ENCODE measurements at places on chromosomes 6 and 20.

DNA sequence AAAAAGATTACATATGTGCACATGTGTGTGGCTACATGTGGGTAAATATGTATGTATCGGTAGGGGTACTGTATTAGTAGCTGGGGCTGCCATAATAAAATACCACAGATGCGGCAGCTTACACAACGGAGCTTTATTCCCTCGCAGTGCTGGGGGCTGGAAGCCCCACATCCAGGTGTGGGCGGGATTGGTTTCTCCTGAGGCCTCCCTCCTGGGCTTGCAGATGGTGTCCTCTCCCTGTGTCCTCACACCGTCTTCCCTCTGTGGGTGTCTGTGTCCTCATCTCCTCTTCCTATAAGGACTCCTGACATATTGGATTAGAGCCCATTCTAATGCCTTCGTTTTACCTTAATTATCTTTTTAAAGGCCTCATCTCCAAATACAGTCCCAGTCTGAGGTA lies 97.7 kb downstream of the LY86 start:
- DNase-seq: no peak

- no peak for DNase-seq
Observed at GRCh38 chr6:147260091-147260490, 55.9 kb downstream of the STXBP5 start.

- DNase-seq: no peak
Observed at GRCh38 chr6:75532521-75532920, 38.9 kb upstream of the FILIP1 start.

- peak; percentile 76 for DNase-seq
Observed at GRCh38 chr6:36340618-36341454, 4.1 kb upstream of the BNIP5 start.

GRCh38 chr6:36149476-36149875 lies 19.2 kb downstream of the MAPK13 start:
- DNase-seq: no peak

DNA sequence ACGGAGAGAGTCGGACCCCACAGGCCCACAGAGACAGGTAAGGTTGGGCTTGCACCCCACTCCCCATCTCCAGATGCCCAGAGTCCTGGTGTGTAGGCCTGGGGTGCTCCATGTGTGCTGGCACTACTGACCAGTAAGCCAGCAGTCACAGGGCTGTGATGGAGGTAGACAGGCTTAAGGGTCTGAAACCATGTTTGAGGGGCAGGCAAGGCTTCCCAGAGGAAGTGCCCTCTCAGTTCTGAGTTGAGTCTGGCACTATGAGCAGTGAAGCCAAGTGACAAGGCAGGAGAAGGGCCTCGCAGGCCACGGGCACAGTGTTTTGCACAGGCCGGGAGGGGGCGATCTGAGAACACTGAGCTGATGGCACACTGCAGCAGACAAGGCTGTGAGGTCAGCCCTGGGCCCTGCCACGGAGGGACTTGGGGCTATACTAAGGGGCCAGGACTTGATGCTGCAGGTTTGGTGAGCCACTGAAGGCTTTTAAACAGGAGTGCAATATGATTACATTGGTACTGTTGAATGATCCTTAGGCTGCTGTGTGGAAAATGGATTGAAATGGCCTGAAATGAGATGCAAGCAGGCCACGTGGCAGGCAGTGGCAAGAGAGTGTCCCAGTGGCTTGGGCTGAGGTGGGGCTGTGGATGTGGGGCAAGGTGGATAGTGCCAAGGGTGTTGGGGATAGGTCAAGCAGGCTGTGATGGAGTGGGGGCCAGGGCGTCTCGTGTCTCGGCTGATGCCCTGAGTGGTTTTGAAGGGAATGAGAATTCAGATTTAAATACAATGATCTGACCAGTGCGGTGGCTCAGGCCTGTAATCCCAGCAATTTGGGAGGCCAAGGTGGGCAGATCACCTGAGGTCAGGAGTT lies 20.3 kb downstream of the TTBK1 start:
- DNase-seq: peak; percentile 83

DNA sequence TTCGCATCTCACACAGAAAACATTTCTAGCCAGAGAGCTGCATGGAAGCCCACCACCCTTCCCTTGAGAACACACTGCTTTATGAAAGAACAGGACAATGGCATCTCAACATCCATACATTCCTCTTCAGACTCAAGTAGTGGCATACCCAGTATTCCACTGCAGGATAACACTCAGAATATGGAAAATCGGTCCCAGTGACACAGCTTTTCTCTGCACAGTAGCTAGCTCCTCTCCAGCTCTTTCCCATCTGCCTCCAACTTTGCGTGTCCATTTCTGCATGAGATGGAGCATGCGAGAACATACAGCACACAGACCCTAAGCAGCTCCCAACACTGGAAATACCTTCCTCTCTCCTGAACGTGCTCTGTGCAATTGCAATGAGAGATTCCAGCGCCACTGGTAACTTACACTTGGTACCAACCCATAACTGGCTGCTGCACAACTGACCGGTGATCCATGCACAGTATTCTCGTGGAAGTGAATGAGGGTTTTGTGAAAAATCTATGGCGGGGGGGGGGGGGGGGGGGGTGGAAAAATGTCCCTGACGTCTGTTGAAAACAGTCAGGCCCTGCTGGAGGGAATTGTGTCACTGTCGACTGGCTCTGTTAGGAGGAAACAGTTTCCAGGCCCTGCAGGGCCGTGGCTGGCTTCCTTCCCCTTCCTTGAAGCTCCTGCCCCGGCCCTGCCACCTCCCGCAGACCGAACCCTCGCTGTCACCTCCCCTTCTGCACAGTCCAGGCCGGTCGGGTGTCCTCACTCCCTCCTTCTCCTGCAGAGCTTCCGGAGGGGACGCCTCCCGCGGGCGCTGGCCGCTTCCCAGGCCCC lies 265.9 kb upstream of the QKI start:
- DNase-seq: no peak

- DNase-seq: no peak
Observed at GRCh38 chr6:134774201-134774638, 175.7 kb downstream of the ALDH8A1 start.

- DNase-seq: no peak
Observed at GRCh38 chr6:20564777-20565176, 30.5 kb downstream of the CDKAL1 start.

DNA sequence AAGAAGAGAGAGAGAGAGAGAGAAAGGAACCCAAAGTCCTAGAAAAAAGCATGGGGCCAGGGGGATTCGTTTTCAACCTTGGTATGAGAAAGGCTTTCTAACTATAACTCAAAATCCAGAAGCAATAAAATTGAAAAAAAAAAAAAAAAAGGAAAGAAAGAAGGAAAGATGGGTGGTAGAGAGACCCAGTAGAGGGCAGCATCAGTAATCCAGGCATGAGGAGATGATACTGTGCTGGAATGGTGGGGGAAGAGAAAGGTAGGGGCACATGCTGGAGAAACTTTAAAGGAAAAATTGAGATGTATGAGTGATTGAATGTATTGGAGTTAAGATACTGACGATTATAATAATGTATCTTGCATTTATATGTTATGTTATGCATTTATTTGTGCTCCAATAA lies 1040.7 kb upstream of the FLRT3 start:
- DNase-seq: no peak

DNA sequence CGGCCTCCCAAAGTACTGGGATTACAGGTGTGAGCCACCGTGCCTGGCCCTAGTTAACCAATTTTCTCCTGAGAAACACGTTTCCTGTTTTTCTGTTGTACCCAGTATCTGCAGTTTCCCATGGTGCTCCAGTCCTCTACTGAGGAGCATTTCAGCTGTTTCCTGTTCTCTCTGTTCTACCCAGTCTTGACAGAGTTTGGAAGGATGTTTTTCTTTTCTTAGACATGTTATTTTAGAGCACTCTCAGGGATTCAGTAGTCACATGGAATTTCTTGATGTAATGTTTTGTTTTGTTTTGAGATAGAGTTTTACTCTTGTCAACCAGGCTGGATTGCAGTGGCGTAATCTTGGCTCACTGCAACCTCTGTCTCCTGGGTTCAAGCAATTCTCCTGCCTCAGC lies 129.8 kb upstream of the TIAM2 start:
- no peak for DNase-seq

DNA sequence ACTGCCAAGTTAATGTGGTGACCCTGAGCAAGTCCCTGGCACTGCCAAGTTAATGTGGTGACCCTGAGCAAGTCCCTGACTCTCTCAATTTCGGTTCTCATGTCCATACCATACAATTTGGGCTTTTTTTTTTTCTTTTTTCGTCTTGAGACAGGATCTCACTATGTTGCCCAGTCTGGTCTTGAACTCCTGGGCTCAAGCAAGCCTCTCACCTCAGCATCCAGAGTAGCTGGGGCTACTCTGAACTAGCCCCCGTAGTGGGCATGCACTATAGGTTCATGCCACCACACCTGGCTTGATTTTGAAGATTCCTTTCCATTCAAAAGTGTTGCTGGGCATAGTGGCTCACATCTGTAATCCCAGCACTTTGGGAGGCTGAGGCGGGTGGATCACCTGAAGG lies 100.0 kb upstream of the FOXP4 start:
- no peak for DNase-seq

DNA sequence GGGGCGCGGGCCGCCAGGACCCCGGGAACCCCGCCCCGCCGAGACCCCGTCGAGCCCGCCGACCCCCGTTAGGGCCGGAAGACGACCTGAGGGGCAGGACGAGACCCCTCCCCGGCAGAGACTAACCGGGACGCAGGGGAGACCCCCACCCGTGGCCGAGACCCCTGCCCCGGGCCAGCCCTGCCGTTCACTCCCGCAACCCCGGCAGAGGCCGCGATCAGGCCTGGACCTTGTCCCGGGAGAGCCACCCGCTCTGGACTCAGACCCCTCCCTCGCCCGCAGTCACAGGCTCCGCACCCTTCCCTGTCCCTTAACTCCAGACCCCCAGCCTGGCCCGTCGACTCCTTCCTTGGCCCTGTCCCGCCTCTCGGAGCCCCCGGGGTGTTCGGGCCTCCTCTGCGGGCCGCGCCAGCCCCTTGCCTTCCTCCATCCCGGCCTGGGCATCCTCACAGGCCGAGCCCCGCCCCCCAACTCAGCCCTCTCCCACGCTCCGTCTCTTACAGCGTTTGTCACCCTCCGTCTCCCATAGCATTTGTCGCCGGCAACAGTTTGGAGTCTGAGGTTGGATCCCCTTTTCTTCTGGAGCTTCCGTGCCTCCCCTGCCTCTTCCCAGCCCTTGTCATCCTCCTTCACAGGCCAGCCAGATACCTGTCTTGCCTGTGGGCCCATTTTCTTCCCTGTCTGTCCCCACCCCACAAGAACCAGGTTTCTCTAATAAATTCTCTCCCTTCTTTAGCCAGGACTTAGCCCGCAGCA lies 569 bp downstream of the TCEA2 start:
- no peak for DNase-seq

- DNase-seq: no peak
Observed at GRCh38 chr6:162217811-162218493, 509.6 kb downstream of the PRKN start.

DNA sequence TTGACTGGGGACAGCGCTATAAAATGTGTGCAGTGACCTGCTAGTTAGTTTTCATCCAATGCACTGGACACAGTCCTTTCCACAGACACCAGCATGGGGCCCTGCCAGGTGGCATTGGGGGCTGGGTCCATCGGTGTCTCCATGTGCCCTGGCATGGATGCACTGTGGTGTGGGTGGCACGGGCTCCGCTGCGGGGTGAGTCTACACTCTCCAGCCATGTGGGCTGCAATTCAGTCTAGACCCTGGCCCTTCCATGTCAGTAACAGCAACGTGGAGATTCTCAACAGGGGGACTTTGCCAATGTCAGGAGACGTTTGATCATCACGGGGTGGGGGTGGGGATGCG lies 100.0 kb downstream of the RAMACL start:
- DNase-seq: no peak

DNA sequence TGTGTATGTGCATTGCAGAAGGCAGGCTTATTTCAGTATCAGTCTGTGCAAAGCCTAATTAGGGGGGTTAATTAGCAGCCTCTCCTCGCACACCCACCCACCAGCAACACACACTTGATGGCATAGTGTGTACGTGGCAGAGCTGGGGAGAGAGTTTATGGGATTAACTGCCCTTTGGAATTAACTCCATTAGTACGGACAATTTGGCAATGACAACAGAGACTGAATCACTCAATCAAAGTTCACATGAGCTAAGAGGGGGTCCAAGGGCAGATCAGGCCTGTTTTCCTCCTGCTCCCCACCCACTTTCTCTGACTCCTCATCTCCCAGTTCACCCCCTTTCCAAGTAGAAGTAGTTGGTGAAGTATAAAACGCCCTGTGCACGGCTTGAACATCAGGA lies 69.5 kb downstream of the LRFN2 start:
- DNase-seq: no peak

DNA sequence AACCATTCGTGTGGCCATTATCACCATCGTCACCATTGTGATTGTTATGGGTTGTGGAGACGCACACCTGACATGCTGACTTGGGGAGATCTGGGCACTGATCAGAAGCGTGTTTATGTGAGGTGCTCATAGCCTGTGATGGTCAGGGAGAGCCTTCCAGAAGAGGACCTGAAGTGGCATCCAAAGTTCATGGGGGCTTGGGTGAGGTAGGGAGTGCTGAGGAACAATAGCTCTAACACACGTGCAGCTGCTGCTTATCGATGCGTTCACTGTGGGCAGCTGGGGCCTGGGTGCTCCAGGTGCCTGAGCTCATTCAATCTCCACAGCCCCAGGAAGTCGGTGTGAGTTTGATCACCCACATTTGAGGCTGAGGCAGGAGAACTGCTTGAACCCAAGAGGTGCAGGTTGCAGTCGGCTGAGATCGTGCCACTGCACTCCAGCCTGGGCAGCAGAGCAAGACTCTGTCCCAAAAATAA lies 227.3 kb downstream of the PREX1 start:
- no peak for DNase-seq

DNA sequence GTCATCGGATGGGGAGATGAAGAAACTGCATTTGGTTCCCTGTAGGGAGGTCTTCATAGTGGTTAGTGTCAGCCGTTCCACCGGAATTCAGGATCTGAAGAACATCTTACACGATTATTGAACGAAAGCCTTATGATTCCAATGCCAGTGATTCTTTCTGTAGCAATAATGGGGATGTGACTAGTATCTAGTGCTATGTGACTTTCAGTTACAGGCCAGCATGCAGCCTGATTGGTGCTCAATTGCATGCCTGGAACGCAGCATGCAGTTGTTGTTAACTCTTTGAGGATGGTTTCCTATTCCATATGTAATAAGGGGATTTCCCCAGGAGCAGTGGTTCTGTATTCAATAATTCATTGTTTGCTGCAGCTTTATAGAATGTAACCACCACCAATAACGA lies 71.6 kb upstream of the SLC22A1 start:
- DNase-seq: no peak

DNA sequence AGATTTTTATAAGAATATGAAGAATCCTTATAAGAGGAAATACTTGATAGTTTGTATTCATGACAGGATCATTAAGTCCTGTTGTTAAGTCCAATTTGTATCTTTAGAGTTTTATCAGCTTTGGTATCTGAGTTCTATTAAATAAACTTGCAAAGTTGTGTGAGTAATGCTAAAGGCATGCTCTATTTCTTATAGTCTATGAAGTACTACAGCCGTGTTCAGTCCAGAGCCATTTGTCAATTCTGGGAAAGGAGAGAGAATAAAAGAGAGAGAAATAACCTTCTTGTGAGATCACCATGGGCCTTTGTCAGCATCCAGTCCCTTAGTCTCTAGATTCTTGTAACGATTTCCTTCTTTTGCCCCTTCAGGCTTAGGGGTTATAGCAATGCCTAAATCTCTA lies 181.2 kb upstream of the POU3F2 start:
- no peak for DNase-seq

GRCh38 chr6:45504947-45505346 lies 127.2 kb upstream of the SUPT3H start:
- peak; percentile 30 for DNase-seq

Measured in endothelial cell (in vitro differentiated cells).